ENCODE measurements at places on chromosomes 2 and 18.

- no peak for DNase-seq
Measured at GRCh38 chr2:160876029-160876428, 284.2 kb upstream of the TANK start.

DNA sequence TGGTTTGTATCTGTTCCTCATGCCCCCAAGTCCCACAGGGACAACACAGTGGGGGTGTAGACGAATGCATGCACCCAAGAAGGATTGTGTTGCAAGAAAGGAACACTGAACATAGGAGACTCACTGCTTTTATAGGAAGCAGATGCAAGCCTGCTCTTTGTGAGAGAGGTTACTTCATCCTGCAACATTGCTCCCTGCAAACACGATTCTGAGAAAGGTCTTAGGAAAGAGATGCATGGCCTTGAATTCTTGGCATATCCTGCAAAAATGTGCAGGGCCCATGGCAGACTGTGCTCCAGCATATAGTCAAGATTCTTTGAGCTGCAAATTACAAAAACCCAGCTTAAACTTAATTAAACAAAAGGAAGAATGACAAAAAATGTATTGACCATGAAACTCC, 312.2 kb upstream of the MGAT5 start:
- no peak for DNase-seq

GRCh38 chr2:241081190-241081642, 20.9 kb downstream of the MTERF4 start:
- no peak for DNase-seq

- DNase-seq, result no peak
Measured at GRCh38 chr18:45137087-45137419, 456.4 kb downstream of the SETBP1 start.

DNA sequence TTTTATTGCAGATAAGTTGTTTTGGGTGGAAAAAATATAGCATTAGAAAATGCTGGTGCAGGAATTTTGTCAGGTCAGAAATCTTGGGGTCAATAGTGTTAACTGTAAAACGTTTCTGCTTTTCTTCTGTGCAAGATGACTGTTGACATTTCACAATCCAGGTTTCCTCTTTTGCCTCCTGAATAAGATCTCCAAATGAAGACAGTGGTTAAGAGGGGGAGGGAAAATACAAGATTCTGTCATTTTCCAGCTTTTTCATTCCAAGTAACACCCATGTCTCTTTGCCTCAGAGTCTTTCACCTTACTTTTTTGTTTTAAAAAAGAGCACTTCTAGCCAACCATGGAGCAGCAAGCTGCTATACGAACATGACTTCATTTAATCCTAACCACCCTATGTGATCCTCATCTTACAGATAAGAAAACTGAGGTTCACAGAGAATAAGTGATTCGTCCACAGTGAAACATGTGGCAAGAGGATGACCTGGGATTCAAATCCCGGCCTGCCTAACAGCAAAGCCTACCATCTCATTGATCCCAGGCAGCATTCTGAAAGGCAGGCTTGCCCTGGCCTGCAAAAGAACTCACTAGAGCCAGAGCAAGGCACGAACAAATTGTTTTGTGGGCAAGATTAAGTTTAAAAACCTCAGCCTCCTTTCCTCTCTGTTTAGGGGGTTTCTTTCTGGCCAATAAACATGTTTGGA, 3.0 kb downstream of the PLEK start:
- no peak for DNase-seq

DNA sequence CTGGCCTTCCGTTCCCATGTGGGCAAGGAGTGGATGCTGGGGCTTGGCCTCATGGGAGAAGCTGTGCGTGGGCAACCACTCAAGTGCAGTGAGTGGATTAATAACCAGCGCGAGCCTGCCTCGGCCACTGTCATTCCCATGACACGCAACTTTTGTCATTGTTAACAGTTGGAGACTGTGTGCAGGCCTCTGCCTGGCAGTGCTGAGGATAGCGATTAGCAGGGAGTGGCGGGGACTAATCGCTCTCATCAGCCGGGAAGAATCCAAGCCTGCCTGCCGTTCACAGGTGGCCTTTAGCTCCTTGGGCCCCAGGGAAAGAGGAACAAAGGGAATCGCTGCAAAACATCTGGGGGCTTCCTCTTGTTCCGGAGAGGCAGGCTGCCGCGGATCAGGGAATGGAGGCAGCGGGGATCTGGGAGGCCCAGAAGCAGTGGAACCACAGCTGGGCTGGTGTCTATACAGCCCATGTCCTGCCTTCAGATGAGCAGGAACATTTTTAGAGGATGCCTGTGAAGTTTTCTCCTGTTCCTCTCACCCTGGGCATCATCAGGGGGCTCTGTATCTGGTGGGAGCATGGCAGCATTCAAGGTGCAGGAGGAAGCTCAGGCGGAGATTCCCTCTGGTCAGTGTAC, 53.8 kb downstream of the CTIF start:
- no peak for DNase-seq
